ENCODE measurements at places on chromosomes 11 and 22.

DNA sequence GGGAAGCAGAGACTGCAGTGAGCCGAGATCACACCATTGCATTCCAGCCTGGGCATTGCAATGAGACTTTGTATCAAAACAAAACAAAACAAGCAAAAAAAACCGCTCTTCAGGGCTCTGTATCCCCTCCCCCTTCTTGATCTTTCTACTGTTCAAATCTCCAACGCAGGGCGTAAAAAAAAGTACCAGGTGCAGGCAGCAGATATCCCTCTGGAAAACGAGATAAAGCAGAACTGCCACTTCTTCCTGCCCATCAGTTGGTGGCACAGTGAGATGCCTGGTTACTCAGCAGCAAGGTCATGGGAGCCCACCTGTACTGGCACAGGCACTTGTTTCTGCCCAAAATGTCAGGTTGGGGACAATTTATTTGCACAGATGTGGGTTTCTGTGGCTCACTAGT, 11.2 kb downstream of the CCS start:
- DNase-seq = no peak

- DNase-seq = no peak
These were observed 697.6 kb downstream of the KCNA4 start for GRCh38 chr11:29319210-29319609.

DNA sequence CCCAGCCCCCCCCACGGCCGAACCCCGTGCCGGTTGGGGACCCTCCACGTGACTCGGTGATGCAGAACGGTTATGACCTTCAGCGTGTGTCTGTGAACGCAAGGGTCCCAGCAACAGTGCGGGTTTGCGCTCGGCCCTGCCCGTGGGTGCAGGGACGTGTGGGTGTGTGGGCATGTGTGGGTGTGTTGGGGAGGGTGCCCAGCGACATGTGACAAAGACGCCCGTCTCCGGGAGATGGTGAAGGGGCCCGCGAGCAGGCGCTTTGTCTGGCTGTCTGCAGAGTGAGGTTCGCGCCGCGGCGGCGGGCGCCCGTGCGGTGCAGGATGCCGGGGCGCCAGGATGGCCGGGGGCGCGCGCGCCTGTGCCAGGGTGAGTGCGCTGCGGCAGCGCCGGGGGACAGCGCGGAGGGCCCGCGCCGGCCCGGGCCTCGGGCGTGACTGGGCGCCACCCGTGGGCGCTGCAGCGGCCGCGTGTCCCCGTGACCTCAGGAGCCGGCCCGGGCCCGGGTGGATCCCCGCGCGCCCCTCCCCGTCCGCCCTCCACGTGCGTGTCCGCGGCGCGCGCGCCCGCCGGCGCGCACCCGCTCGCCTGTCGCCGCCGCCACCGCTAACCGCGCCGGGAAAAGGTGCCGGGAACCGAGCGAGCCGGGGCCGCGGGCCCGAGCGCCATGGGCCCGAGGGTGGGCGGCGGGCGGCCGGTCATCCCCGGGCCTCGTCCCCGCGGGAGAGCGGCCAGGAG, at the start of gene LRFN4:
LRFN4 (plus strand) TSS at position 569 of the 738 bp plus-strand sequence. CDS start 681 bp downstream, outside the sequence.
- DNase-seq = no peak

DNA sequence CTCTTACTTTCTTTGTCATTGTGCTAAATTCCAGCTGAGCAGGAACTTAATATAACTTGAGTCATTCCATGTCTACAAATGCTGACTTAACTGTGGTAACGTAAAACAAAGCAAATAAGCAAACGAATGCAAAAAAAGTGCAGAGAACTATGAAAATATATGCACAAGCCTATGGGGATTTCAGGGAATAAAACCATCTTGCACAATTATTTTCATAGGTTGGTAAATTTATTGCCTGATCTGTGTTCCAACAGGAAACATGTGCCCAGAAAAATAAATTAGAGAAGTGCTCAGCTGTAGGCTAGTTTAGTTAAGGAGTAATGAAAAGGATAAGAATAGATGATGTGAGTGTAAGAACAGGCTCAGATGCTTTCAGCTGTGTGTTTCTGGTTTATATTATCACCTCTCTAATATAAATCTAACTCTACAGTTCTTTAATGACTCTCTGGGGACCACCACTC, 1169.3 kb downstream of the LRRC4C start:
- no peak for DNase-seq

GRCh38 chr11:64793271-64794160, 9.5 kb downstream of the MAP4K2 start:
- no peak for DNase-seq

Measured in NB4 (cell line).